ENCODE measurements at places on chromosomes 11 and 22. TPM values are rescaled to one million over a fixed set of nuclear protein-coding genes. Genes with fewer than 3 reads are reported as not detected.
A peak's percentile ranks its signal among the peaks of the same experiment; 100 is the strongest.

The SLC5A4 gene
- total RNA-seq: under 0.01 TPM

The MMP13 gene
- total RNA-seq: not detected

The ZNF70 gene
- total RNA-seq: 3.9 TPM

The MUC5AC gene
- not detected for total RNA-seq

The KRTAP5-2 gene
- total RNA-seq: not detected

The ATP6V1E1 gene
- total RNA-seq: 151 TPM

The TTLL1 gene
- total RNA-seq: 10.8 TPM

The TP53AIP1 gene
- not detected for total RNA-seq

The APOBEC3A gene
- total RNA-seq: not detected

The MRGPRX1 gene
- total RNA-seq: not detected

The TCN1 gene
- not detected for total RNA-seq

The ART5 gene
- not detected for total RNA-seq

The TNNT3 gene
- total RNA-seq: not detected

DNA sequence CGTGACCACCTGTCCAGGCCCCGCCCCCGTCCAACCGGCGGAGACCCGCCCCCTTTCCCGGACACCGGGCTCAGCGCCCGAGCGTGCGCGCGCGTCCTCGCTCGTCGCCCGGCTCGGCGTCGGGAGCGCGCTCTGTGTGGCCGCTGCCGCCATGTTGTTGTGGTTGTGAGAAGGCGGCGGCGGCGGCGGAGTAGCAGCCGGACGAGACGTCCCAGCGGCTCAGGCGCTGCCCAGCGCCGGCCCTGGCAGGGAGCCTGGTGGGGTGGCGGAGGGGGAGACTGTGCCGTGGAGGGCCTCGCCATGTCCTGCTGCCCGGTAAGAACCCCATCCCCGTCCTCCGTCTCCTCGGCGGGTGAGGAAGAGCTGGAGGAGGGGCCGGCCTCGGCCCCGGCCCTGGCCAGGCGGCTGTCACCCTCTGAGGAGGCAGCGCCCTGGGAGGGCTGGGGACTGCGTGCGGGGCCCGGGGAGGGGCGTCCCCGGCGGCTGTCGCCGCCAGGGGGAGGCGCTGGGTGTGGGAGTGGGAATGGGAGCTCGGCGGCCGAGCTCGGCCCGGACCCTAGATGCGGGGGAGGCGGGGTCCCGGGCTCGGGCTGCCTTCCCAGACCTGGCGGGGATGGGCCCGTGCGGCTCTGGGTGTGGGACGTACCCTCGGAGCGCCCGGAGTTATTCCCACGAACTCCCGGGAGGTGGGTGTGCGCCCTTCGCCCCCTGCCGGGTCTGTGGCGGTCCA, at the start of gene MTMR3:
Gene MTMR3 (plus strand): TSS at position 130 of the 730 bp plus-strand sequence. CDS start 87,886 bp downstream, outside the sequence.
- peak; percentile 84 for DNase-seq

- DNase-seq: no peak
Measured at GRCh38 chr22:37072673-37073072, 21.1 kb downstream of the KCTD17 start.

- no peak for DNase-seq
Measured at GRCh38 chr11:8243458-8243857, 20.2 kb downstream of the LMO1 start.

DNA sequence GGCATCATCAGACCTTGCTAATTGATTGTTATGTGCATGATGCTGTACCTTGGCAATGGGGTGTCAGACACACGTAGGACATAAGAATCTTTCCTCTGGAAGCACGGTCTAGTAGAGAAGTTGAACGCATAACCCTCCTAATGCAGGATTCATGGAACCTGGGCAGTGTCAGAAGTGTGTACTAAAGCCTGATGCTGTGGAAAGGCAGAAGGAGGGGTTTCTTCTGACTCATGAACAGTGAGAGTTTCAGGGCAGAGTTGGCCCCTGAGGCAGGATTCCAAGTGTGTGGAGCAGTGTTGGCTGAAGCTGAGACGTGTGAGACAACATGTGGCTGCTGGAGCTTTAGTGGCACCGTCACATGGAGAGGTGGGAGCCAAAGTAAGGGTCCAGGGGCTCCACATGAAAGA, 3.5 kb downstream of the PANX1 start:
- peak; percentile 94 for DNase-seq

DNA sequence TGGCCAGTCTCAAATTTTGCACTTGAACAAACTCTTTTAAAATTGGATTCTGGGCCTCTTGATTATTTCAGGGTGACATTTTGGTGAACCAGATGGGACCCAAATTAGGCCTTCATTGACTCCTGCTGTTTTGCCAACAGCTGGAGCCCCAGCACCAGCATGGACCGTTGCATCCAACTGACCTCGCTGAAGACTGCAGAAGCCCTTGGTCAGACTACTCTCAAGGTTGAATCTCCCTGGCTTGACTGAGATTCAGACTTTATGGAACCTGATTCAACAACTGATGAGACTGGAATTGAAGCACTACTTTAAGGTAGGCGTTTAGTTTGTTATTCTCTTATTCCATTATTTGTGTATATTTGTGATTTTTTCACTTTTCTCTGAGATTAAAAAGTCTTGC, 41.7 kb downstream of the NARS2 start:
- DNase-seq: no peak

DNA sequence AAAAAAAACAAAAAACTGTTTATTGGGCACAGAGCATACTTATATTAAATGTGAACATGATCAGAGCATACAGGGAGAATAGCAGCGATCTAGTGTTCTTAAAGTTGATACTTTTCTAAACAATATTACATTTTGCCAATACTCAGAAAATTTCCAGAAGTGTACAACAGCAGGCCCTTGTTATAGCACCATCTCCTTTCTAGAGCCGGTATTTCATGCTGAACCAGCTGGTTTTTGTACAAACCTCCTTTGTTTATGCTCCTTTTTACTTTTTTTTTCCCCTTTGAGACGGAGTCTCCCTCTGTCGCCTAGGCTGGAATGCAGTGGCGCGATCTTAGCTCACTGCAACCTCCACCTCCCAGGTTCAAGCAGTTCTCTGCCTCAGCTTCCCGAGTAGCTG, 90.7 kb downstream of the PPP6R3 start:
- no peak for DNase-seq

- DNase-seq: no peak
Measured at GRCh38 chr22:49013707-49014106, 814.0 kb downstream of the BRD1 start.

GRCh38 chr22:30747493-30747892, 52.8 kb downstream of the OSBP2 start:
- no peak for DNase-seq

DNA sequence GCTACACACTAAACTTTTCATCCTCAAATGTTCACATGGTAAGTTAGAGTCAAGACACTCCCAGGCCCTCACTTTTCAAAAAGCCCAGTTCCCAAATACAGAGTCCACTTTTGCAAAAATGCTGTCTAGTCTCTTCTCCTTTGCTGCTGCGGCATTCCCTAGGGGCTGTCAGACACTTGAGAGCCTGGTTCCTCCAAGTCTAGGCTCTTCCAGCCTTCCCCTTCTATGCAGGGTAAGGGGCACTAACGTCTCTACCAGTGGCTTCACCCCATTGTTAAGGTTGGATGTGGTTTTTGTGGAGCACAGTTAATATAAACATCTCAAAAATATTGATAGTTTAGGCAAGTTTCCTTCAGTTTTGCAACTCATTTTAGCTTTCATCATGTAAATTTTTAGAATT, 181.5 kb downstream of the KIF18A start:
- DNase-seq: no peak

DNA sequence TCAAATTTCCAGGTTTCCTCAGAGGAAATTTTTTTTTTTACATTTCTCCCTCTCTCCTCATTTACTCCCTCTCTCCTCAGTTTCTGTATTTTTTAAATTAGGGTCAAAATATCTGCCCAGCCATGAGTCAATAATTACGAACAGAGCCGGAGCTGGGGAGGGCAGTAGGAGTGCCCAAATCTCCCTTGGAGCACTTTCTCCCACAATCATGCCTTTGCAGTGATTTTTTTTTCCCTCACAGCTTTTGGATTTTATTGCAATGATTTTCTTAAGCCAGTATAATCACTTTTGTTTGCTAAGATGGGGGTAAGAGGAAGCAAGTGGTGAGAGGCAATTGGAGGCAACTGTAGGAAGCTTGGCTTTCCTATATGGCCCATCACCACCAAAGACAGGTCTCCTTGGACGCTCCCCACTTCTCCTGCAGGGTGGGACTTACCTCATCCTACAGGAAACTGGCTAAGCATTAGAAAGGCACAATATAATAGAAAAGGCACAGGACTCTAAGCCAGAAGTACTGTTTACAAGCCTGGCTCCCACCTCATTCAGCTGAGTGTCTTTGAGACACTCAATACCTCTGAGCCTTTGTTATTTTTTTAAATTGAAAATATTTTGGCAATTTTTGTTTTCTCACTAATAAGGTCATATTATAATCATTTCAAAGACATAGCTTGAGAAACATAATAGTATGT, 192.6 kb upstream of the PITPNB start:
- no peak for DNase-seq

GRCh38 chr11:2444821-2445745, at the start of gene KCNQ1:
Gene KCNQ1 (plus strand): TSS chr11:2445008. CDS start chr11:2445099, 91 bp downstream.
- DNase-seq: no peak

- DNase-seq: no peak
Measured at GRCh38 chr11:83864412-83865057, 578.4 kb upstream of the CCDC90B start.

DNA sequence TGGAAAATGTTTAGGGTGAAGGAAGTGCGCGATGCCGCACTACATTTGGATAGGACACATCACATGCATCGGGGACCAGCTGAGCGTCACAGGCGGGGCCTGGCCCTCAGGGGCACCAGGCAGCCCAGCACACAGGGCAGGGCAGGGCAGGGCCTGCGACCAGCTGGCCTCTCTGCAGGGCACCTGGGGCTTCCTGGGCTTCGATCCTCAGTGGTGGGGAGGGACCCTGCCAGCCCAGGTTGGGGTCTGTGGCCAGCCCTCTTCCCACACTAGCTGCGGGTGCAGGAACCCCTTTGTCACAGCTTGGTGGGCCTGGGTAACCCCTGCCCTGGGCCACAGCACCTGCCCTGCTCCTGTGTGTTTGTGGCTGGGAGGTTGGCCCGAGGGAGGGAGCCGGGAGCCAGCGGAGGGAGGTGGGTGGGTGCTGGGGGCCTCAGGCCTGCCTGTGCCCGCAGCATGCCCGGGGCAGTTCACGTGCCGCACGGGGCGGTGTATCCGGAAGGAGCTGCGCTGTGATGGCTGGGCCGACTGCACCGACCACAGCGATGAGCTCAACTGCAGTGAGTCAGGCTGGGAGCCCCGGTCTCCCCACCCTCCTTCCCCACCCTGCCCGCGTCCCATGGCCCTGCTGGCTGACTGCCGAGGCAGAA, 37.9 kb downstream of the ST14 start:
- DNase-seq: no peak

- DNase-seq: no peak
Measured at GRCh38 chr11:119991669-119992068, 146.2 kb downstream of the TRIM29 start.

DNA sequence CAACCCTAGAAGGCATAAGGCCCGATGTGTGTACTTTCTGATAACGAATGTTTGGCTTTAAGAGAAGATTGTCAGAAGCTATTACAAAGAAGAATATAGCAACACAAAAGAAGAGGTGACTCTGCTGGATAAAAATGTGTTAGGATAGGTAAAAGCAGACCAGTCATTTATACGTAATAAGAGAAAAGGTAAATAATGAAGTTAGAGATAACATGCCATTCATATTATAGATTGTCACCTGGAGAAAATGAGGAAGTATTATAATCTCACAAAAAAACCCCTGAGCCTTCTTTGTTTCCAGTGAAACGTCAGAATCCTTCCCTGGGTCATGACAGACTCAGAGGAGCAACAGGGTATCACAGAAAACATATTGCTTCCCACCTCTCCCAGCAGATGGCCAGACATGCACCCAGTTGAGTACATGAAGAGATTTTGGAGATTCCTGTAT, 36.1 kb downstream of the PPFIA1 start:
- no peak for DNase-seq

DNA sequence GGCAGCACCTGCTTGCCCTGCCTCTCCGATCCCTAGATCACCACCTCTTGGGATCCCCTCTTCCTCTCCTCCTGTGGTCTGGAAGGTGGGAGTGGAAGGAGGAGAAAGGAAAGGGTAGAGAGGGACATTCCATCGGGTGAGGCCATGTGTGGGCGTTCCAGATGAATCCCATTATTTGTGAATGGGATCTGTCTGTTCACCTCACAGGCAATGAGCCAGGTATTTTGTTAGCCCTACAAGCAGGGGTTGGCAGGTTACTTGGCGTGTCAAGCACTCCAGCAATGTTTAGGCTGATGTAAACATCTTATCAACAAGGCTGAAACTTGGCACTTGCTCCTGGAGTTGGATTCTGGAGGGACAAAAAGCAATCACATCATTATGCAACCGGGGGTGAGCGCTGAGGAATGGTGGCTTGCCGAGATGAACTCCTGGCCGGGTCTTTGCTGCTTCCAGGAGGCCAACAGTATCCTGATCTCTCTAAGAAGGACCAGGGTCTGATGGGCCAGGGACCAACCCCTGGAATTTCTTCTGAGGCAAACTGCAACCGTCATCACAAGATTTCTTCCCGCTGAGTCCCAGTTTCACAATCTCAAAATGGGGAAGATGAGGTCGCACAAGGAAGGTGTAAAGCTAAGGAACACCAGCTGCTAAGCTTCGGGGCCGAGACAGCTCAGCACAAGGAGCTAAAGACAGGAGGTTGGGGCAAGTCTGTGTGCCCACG, 7.8 kb downstream of the ADAMTS8 start:
- DNase-seq: peak; percentile 82

GRCh38 chr11:66789097-66789890, 53.9 kb upstream of the RCE1 start:
- DNase-seq: peak; percentile 46

GRCh38 chr11:31240340-31240904, 129.1 kb downstream of the DCDC1 start:
- peak; percentile 33 for DNase-seq

DNA sequence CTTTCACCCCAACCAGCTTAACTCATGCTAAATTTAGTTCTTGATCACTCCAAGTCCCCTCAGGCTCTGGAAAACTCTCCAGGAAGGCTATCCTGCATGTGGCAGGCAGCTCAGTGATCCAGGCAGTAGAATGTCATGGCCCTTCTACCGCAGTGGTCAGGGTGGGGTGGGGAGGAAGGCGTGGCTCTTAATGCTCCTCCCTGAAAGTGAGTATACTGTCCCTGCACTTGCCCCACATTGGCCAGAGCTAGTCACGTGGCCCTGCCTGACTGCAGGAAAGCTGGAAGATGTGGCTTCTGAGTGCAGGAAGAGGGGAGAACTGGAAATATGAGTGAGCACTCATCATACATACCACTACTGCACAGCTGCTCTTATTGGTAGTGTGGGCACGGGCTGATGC, 102.1 kb downstream of the GRAMD1B start:
- no peak for DNase-seq

- no peak for DNase-seq
Measured at GRCh38 chr11:76005756-76006155, 190.7 kb downstream of the UVRAG start.
